ENCODE measurements at places on chromosomes 4 and X. TPM values are rescaled to one million over a fixed set of nuclear protein-coding genes. Genes with fewer than 3 reads are reported as not detected.

NXF3 gene
- not detected for total RNA-seq

- peak; percentile 17 for ATAC-seq
These were observed 45.4 kb downstream of the TIGD4 start for GRCh38 chr4:152734015-152734698.

TRIM60 gene
- total RNA-seq, result not detected

- ATAC-seq, result no peak
These were observed 28.4 kb upstream of the MAOA start for GRCh38 chrX:43627669-43628068.

DNA sequence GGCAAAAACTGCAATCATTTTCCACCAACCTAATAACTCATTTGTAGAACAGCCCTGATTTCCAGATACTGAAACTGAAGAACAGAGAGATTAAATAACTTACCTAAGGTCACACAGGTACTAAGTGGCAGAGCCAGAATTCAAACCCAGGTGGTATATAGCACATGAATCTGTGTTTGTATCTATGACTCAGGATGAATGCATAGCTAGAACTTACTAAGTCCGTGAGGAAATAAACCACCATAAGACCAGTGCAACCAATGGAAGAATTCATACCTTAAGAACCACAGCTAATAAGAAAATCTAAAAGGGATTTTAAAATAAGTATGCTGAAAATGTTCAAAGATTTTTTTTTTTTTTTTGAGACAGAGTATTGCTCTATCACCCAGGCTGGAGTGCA, 1.5 kb upstream of the PLAC1 start:
- ATAC-seq, result no peak

GRCh38 chrX:14832151-14832550, 40.7 kb downstream of the FANCB start:
- ATAC-seq, result no peak
